ENCODE measurements at places on chromosomes 6 and 20.

GRCh38 chr20:64108731-64109681 lies 1.6 kb upstream of the NPBWR2 start:
- no peak for DNase-seq

GRCh38 chr6:136037876-136038460 lies 186.5 kb downstream of the PDE7B start:
- DNase-seq: no peak

DNA sequence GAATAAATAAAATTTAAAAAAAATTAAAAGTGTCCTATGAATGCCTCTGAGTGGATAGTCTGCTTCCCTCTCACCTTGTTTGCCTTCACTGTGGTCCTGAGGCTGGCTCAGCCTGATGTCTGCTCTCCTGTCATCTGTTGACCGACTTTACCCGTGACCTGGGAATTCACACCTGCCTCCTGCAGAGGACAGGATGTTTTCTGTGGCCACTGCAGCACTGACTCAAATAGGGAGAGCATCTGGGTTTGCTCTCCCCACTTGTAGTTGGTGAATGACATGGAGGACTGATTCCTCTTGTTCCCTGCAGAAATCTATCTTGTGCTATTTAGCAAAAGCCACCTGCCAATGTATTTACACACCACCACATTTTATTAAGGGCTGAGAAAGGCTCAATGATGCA lies 52.4 kb upstream of the ERVFRD-1 start:
- DNase-seq: no peak

DNA sequence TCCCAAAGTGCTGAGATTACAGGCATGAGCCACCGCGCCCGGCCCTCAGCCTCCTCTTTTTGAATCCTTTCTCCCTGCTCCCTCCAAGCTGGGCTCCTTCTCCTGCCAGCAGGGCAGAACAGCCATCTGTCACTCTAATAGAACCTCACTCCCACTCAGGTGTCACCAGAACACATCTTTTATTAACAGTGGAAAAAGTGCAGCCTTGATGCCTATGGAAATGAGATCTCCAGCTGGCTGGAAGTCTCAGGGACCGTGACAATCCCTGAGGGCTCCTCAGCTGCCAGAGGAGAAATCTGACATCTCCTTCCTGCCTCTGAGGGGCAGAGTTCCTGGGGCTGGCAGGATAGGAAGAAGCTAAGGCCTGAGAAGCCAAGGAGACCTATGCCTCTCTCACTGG lies 28.0 kb downstream of the TMC2 start:
- DNase-seq: peak; percentile 97

- DNase-seq: peak; percentile 15
These were observed 8.7 kb downstream of the GFRA4 start for GRCh38 chr20:3654326-3655130.
